ENCODE measurements at places on chromosomes 2 and 18.

- no peaks in the 10 kb centered on the region for H3K27me3 ChIP-seq
- H3K4me3 ChIP-seq, result no peak overlapping the region
- H3K4me1 ChIP-seq, result no peaks in the 10 kb centered on the region
- no peaks in the 10 kb centered on the region for H3K36me3 ChIP-seq
- DNase-seq, result no peak
Observed at GRCh38 chr2:233638836-233639235, 2.6 kb downstream of the UGT1A10 start.

DNA sequence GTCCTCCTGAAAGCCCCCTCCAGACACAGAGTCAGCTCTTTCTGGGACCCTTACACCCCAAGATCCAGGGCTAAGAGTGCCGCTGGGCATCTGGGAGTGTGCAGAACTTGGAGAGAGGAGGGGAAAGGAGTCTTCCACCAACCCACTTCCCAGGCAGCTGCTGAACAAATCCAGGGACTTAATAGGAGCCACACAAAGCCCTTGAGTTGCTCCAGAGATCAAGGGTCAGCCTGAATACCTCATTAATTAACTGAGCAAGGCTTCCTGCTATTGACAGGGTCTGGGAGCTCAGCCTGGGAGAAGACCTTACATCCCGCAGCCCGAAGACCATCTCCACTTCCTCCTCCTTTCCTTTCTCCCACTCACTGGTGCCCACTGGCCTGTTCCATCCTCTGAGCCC is 108.3 kb downstream of the CELF4 start:
- DNase-seq, result no peak
- peaks cover 4% of the 10 kb centered on the region for H3K4me1 ChIP-seq
- no peaks in the 10 kb centered on the region for H3K27me3 ChIP-seq
- no peaks in the 10 kb centered on the region for H3K36me3 ChIP-seq
- H3K27ac ChIP-seq, result no peak overlapping the region
- no peak overlapping the region for H3K4me3 ChIP-seq

DNA sequence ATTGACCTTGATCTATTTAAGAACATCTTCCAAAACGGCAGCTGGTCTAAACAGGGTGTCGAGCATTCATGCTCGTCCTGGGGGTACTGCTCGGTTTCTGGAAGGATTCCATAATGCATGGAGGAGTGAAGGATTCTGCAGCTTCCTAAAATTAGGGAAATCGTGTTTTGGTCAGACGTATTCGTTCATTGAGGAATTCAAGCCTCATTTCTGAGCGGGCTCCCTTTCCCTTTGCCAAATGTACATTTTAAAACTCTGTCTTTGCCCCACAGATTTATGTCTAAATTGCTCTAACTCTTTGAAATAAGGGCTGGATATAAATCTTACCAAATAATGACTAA is 144.0 kb downstream of the BCL11A start:
- peaks cover 30% of the 10 kb centered on the region for H3K27me3 ChIP-seq
- no peak for DNase-seq
- H3K4me1 ChIP-seq, result peaks cover 8% of the 10 kb centered on the region
- H3K36me3 ChIP-seq, result no peaks in the 10 kb centered on the region
- H3K4me3 ChIP-seq, result no peak overlapping the region

- H3K27ac ChIP-seq, result no peak overlapping the region
- no peaks in the 10 kb centered on the region for H3K4me1 ChIP-seq
- no peak overlapping the region for H3K4me3 ChIP-seq
- H3K36me3 ChIP-seq, result no peaks in the 10 kb centered on the region
- DNase-seq, result no peak
- H3K27me3 ChIP-seq, result no peaks in the 10 kb centered on the region
Observed at GRCh38 chr2:198518935-198519334, 714.5 kb downstream of the PLCL1 start.

GRCh38 chr18:61851279-61851678 is 41.5 kb downstream of the RNF152 start:
- H3K27me3 ChIP-seq, result no peaks in the 10 kb centered on the region
- H3K36me3 ChIP-seq, result peaks cover 85% of the 10 kb centered on the region
- H3K4me3 ChIP-seq, result no peak overlapping the region
- DNase-seq, result no peak

GRCh38 chr2:84033347-84033974 is 425.6 kb downstream of the SUCLG1 start:
- DNase-seq, result no peak
- H3K36me3 ChIP-seq, result no peaks in the 10 kb centered on the region
- H3K4me3 ChIP-seq, result no peak overlapping the region

DNA sequence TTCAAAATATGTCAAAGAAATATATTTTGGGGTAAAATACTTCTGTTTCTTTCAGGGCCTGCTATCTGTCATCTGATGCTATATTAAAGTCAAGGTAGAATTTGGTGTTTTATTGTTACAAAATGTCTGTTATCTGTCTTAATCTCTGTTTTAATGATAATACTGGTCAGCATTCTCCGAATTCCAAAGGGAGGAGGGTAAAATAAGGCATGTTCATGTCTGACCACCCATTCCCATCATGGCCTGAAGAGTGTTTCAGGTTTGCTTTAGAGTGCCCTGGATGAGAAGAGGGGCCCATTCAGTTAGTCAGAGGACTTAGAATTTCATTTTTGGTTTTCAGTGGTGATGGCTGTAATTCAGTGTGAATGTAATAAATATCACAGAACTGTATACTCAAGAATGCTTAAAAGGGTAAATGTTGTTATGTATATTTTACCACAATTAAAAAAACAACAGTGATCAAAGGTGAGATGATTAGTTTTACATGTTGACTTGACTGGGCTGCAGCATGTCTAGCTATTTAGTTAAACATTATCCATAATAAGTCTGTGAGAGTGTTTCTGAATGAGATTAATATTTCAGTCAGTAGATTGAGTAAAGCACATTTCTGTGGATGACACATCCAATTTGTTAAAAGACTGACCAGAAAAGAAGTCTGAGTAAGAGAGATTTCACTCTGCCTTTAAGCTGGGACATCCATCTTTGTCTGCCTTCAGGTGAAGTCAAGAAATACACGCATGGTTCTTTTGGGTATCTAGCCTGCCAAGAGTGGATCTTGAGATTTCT is 467.9 kb upstream of the SYT4 start:
- no peaks in the 10 kb centered on the region for H3K27me3 ChIP-seq
- H3K4me1 ChIP-seq, result no peaks in the 10 kb centered on the region
- no peak for DNase-seq
- no peak overlapping the region for H3K27ac ChIP-seq
